Panc1 (cell line): ENCODE measurements at places on chromosomes 3 and 15. TPM values are rescaled to one million over a fixed set of nuclear protein-coding genes. Genes with fewer than 3 reads are reported as not detected.

GRCh38 chr3:117548600-117548999, 839.0 kb downstream of the TUSC7 start:
- DNase-seq = no peak
- no peak overlapping the region for H3K27ac ChIP-seq
- H3K36me3 ChIP-seq = no peaks in the 10 kb centered on the region
- H3K27me3 ChIP-seq = no peaks in the 10 kb centered on the region

RBP2 gene
- not detected for total RNA-seq

- no peak within 1 kb of the TSS for H3K27ac ChIP-seq
- DNase-seq = no peak
These were observed at the start of gene GABRB3 for GRCh38 chr15:26772154-26773066. TSS of gene GABRB3 (minus strand) at chr15:26773066.

GRCh38 chr3:48985831-48986376, 4.1 kb upstream of the P4HTM start:
- DNase-seq = no peak
- no peaks in the 10 kb centered on the region for H3K27me3 ChIP-seq
- H3K36me3 ChIP-seq = peaks cover 8% of the 10 kb centered on the region
- no peak overlapping the region for H3K27ac ChIP-seq

GABRR3 gene
- total RNA-seq = not detected

ZNF774 gene
- total RNA-seq = 5.2 TPM

GRCh38 chr3:42495393-42495792, 7.0 kb upstream of the VIPR1 start:
- H3K4me1 ChIP-seq = no peaks in the 10 kb centered on the region
- no peak overlapping the region for H3K27ac ChIP-seq
- no peak overlapping the region for H3K4me3 ChIP-seq
- no peak for DNase-seq

GRCh38 chr3:105529456-105529855, 162.7 kb downstream of the ALCAM start:
- no peak for DNase-seq
- no peaks in the 10 kb centered on the region for H3K4me1 ChIP-seq
- no peaks in the 10 kb centered on the region for H3K27me3 ChIP-seq
- H3K36me3 ChIP-seq = no peaks in the 10 kb centered on the region

DNA sequence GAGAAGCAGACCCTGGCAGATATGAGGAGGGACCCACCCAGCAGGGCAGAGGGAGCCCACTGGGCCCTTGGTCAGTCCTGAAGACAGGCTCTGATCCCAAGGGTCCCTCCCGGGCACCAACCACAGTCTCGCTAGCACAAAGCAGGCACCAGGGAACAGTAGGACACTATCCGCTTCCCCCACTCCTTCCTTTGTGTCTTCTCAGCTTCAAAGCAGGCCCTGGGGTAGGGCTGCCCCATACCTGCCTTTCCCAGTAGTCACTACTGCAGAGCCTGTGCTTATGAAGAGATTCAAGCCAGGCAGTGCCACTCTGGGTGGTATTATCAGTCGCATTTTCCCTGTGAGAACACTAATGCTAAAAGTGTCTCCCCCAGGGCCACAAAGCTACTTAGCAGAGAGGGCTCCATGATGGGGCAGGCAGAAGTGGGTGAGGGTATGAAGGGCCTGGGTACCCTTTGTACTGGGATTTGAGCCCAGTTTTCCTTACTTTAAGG, 32.7 kb downstream of the SRPRB start:
- no peaks in the 10 kb centered on the region for H3K4me1 ChIP-seq
- no peak overlapping the region for H3K27ac ChIP-seq
- no peaks in the 10 kb centered on the region for H3K36me3 ChIP-seq
- H3K27me3 ChIP-seq = no peaks in the 10 kb centered on the region

GRCh38 chr15:69729167-69729748, 276.6 kb downstream of the RPLP1 start:
- peak; percentile 32 for DNase-seq
- no peak overlapping the region for H3K4me3 ChIP-seq
- H3K27ac ChIP-seq = no peak overlapping the region
